Activated naive CD4-positive, alpha-beta T cell treated with anti-CD3 and anti-CD28 coated beads, Interleukin-2, amount 50 U/mL, for 72 hours (primary cell): ENCODE measurements at places on chromosomes 1 and 21.

DNA sequence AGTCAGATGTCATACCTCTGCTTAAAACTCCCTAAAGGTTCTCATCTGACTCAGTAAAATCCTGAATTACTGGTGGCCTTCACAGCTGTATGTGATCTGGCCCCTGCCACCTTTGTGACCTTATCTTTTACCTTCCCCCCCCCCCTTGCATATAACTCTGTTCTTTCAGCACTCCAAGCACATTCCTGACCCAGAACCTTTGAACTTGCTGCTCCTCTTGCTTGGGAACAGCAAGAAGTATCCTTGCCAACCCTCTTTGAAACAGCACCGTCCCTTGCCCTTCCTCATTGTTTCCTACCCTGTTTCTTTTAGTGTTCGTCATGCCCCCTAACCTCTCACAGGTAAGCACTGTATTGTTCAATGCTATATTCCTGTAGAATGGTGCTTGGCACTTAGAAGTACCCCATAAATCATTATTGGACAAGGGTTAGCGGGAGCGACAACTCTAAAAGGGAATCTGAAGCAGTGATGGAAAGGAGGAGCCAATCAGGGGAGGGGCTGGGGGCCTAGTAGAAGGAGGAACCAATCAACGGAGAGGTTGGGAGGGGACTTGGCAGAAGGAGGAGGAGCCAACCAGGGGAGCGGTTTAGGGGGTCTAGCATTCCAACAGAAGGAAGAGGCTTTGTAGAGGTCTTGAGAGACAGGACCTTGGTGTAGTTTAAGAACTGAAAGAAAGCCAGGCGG is 13.9 kb downstream of the CACHD1 start:
- DNase-seq: no peak

GRCh38 chr1:88768187-88768586 is 84.1 kb downstream of the PKN2 start:
- DNase-seq: no peak

DNA sequence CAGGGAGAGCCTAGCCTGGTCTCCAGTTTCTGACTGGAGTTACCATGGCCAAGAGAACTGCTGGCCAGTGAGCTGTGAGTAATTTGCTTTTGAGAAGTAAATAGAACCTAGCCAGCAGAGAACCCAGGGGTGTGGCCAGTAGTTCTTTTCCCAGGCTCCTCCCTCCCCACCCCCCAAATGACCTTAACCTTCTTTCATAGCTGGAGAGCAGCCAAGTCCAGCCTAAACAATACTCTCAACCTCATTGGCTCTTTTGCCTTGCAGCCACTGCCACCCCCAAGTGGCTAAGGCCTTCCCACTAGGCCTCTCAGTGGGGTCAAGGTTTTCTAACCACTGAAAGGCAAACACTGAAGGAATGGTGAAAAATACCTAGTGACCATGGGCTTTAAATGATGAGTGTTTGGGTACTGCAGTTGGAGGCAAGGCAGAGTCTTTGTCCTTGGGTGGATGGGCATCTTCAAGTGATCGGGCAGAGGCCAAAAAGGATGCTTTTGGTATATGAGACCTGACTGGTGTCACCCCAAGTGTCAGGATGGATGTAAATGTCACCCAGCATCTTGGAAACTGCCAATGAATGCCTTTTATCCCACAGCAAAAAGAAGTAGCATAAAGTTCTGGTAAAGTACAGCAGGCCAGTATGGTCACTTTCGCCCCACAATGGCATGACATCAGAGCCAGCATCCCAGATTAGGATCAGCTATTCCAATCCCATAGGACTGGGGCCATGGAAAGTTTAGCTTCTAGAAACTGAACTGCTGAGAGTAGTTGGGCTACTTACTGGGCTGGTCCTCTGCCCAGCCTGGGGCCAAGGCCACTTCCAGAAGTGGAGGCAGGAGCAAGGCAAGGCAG is 3.5 kb upstream of the PIGV start:
- DNase-seq: no peak

DNA sequence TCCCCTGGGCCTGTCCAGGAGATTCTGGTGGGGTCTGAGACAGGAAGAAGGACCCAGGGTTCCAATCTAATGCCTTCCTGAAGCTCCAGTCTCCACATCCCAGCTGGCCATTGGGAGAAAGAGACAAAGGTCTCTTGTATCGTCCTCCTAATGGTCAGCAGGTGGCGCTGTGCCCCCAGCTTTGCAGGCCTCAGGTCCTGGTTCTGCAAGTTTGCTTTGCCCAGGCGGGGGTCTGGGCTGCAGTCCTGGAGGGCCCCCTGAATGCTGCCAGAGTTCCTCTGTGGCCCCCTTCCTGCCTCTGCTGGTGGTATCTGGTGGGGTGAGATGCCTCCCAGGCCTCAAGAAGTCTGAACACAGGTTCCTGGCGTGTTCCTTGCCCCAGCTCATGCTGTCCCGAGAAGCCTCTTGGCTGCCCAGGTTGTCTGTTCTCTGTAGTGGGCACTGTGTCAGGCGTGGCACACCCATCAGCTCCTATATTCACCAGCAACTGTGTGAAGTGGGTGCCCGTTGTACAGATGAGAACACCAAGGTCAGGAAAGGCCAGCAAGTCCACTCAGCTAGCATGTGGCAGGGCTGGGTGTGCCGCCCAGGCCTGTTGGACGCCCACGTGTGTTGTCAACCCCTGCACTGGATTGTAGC is 33.8 kb upstream of the CSF3R start:
- DNase-seq: peak; percentile 43
